Activated CD4-positive, alpha-beta T cell treated with anti-CD3 and anti-CD28 coated beads for 36 hours (primary cell): ENCODE measurements at places on chromosomes 5 and 9.
A peak's percentile ranks its signal among the peaks of the same experiment; 100 is the strongest.

- DNase-seq: no peak
Observed at GRCh38 chr9:94981723-94982090, 255.2 kb downstream of the AOPEP start.

DNA sequence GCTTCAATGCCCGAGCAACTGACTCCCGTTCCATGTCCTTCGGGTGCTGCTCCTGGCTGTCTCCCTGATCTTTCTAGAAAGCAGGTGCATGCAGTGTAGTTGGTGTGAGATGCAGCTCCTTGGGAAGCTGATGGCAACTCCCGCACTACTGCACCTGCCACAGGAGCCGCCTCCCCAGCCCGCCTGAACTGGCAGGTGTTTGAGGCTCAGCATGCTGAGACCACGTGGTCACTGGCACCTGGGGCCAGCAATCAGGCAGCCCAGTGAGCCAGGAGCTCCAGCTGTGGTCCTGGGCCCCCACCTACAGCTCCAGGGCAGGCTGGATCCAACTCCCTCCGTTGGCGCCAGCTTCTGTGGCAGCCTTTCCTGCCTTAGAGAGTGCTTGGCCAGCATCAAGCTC lies 111.5 kb downstream of the ICE1 start:
- DNase-seq: no peak

DNA sequence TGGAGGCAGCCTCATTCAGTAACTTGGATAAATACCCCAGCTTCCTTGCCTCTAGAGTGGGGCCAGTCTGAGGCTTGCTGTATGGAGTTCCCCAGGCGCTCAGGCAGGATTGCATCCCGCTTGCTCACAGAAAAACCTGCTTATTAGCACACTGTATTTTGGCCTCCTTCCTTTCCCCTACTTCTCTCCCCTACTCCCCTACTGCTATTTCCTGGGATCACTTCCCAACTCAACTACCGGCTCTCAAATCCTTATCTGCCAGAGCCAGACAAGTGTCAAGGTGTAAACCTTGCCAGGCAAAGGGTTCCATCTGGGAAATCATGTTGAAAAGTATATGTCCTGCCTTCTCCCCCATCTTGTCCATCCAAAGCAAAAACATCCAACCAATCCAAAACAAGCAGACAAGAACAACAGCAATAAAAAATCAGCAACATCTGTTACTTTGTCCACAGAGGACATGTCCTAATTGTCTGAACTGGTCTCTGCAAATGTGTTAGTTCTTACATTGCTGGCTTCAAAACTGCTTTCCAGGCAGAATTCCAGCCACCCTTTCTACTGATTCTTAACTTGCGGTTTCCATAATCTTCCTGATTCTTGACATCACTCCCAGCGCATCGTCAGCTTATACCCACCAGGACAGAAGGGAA lies 164.1 kb upstream of the SEMA6A start:
- no peak for DNase-seq

DNA sequence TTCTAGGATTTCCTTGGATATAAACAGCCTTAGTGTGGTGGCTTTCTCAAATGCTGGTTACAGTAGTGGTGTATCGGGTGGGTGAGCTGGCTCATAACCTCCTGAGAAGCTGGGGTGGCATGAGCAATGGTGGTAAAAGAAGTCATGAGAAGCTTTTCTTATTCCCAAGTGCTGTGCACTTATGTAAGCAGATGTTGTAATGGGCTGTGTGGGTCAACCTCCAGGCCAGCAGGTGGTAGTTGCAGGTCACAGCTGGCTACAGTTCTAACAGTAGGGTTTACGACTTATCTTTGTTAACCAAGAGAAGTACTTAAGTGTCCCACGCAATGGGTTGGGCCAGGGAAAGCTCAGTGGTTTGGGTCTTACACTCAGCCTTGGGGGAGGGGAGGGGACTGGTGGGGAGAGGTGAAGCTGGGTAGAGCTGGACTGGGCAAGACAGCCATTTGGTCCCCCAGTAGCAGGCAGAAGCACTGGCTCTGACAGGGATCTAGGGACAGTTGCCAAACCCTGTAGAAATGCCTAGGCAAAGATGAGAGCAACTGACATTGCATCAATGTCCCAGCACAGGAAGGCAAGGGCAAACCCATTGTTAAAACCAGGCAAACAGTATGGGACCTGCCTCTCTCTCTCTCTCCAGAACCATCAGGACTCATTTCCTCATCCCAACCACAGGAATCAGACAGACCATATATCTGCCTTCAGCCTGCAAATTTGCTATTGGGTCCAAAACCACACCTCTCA lies 76.8 kb downstream of the RNF130 start:
- no peak for DNase-seq

GRCh38 chr9:73824671-73825070 lies 672.5 kb upstream of the RORB start:
- DNase-seq: no peak

GRCh38 chr5:84859056-84859455 lies 474.4 kb upstream of the EDIL3 start:
- DNase-seq: no peak

DNA sequence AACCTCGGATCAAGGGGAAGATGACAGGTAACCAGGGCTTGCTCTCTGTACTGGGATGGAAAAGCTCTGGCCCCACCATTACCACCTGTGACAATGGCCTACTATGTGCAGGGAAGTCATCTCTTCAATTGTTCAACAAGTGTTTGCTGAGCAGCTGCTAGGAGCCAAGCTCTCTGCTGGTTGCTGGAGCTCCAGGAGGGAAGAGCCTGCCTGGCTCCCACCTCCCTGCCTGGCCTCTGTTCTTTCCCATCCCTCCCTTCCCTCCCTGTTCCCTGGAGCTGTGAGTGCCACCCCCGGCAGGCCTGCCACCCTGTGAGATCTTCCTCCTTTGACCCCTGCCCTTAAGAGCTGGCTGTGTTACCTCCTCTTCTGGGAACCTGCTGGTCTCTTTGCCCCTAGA lies 59.7 kb upstream of the IER5L start:
- DNase-seq: peak; percentile 26
